T47D (cell line): ENCODE measurements at places on chromosomes 12 and 14.

DNA sequence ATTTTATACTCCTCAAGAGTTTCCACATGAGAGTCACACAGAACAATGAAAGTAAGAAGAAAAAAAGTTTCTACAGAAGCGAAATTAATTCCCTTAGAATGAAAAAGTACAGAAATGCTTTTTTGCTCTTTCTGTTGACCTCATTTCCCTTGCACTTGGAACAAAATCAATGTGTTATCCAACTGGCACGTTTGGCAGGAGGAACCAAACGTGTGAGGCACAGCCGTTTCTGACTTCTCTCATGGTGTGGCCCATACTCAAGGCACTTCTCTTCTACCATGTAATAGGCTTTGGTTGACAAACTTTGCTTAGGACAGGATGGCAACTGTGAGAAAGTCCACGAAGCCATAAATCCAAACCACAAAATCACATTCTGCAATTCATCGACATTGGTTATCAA is 297.0 kb downstream of the FUT8 start:
- no peak for DNase-seq

DNA sequence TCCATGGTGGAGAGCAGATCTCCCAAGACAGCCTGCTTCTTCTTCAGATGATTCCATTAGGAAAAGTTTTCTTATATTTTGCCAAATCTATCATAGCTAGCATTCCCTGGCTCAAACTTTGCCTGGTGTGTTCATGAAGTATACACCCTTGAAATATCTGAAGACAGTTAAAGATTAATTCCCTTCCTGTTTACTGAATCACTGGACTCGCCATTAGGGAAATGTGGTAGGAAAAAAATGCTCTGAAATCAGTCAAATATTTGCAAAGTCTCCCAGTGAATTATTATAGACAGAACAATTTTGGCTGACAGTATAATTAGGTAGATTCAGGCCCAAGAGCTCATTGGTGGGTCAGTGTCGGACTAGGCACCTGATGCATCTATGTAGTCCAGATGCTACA is 86.5 kb downstream of the PDZRN4 start:
- no peak for DNase-seq

- DNase-seq: no peak
Measured at GRCh38 chr12:6230321-6231110, 30.3 kb downstream of the CD9 start.

DNA sequence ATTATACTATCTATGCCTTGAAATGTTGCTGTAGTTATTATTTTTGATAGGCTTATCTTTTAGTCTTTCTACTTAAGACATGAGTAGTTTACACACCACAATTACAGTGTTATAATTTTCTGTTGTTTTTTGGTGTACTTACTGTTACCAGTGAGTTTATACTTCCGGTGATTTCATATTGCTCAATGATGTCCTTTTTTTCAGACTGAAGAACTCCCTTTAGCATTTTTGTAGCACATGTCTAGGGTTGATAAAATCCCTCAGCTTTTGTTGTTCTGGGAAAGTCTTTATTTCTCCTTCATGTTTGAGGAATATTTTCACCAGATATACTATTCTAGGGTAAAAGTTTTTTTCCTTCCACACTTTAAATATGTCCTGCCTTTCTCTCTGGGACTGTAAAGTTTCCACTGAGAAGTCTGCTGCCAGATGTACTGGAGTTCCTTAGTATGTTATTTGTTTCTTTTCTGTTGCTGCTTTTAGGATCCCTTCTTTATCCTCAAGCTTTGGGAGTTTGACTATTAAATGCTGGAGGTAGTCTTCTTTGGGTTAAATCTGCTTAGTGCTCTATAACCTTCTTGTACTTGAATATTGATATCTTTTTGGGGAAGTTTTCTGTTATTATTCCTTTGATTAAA is 41.5 kb upstream of the FERMT2 start:
- DNase-seq: no peak

- DNase-seq: no peak
Measured at GRCh38 chr12:11497995-11498394, 102.6 kb upstream of the PRB2 start.

DNA sequence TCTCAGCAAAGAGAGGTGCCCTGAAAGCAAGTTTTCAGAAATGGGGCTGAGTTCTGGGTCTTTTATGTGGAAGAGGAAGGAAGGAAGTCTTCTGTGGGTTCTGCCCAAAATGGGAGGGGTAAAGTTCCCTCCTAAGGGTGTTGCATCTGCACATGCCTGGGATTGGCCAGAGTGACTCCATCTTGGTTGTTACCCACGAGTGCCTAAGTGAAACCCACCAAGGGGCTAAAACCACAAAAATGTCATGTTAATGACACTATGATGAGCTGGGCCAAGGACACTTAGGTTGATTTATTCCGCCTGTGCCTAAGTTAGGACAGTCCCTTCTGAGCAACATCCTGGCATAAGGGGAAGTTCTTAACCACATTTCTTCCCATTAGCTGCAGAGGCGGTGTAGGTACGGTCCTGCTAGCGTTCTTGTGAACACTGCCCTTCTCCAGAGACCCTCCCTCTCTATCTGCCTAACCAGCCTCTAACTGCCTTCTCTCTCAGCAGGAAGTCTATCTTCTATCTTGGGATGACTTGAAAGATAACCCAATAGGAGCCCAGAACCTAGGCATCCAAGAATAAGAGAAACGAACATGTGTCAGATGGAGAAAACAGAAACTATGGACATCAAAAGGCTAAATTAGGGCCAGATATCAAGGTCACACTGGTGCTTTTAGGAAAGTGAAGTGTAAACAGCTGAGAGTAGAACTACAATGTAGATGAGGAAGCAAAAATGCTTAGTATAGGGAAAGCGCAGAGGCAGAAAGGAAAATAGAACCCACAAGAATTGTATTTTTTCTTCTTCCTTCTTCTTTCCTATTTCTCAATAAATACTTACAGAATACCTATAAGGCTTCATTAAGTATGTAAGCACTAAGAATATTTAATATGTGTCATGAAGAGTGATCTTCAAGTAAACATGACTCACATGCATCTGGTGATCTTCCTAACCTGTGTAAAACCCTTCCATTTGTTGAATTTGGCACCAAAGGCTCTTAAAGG is 104.2 kb upstream of the AMN1 start:
- no peak for DNase-seq

GRCh38 chr12:125458552-125459268 is 393.5 kb downstream of the AACS start:
- no peak for DNase-seq

DNA sequence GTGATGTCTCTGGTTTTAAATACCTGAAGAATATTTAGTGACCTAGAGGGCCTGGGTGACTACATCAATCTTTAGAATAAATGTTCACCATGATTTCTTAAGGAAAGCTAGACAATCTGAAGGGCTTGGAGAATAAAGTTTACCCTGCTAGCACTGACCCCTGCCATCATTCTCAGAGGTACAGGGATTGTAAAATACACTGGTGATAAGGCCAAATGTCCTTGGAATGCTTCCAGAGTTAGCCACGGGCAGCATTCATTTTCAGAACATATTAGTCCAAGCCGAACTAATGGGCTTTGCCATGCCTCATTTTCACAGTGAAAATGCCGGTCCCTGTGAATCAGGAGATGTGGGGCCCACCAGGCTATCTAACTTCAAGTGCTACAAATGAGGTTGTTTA is 1381.7 kb upstream of the SEL1L start:
- no peak for DNase-seq

DNA sequence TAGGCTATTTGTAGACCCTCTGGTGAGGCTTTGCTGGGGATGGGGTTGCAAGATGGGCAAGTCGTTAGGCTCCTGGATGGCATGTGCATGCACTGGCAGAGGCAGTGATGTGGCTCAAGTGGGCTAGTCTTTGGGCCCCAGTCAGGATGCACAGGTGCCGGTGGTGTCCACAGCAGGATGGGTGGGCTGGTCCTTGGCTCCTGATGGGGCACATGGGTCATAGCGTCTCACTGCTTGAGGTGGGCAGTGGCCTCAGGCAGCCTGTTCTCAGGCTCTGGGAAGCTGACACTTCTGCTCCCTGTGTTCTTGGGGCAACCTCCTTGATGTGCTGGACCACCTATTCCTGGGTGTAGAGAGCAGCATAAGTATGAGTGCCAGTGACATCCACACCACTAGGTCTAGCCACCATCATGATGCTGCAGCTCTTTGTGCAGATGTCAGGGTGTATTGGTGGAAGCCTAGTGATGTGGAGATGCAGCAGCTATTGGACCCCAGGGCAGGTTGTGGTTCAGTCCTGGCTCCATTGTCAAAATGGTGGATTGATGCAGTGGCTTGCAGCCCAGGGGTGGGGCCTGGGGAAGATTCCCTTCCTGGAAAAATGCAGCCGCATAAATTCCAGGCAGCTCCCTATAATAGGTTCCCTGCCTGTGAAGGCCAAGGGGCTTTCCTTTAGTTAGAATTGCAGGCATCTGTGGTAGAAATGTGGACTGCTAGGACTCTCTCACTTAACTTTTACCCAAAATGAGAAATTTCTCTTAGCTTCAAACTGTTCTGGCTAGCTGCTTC is 742.5 kb upstream of the MDGA2 start:
- DNase-seq: no peak

DNA sequence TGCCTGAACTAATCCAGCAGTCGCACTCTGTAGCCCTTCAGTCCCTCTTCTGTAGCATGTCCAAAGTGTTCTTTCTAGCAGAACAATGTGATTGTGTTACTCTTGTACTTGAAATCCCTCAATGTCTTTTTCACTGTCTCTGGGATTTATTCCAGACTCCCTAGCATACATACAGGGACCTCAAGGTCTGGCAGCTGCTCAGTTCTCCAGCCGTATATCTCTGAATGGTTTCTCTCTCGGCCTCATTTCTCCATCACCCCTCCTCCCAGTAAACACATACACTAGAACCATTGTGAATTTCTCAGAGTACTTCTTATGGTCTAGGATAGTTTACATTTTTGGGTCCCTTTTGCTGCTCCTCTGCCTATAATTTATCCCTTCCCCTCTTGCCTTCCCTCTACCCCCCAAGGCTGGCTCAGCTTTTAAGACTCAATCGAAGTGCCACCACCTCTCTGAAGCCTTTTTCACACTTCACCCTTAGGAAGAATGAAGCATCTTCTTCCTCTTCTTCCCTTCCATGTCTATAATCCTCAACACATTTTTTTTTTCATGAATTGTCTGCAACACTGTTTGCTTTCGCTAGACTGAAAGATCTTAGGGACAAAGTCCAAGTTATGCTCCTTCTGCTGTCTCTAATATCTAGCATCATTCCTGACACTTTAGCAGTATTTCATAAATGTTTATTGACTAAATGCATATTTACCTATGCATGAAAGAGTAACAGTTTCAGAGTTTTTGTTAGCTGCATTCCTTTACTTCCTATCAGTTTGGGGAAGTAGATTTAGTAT is 446.1 kb downstream of the ZFP36L1 start:
- no peak for DNase-seq

- DNase-seq: no peak
Measured at GRCh38 chr14:38718519-38718918, 384.5 kb downstream of the SEC23A start.

DNA sequence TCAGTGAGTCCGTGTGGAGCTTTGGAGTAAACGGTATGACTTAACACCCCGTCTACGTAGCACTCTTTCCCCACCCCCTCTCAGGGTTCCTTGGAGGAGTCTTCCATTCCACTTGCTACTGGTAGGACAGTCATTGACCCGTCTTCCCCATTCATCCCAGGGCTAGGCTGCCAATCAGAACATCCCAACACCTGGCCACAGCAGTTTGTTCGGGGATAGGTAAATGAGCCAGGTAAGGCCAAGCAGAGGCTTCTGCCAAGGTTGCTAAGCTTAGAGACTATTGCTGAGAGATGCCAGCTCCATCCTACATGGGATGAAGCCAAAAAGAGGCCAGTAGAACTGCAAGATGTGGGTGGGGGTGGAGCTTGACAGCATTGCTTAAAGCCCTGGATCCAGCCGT is 130.8 kb downstream of the BCL11B start:
- DNase-seq: no peak
